ENCODE measurements at places on chromosomes 2 and 18. TPM values are rescaled to one million over a fixed set of nuclear protein-coding genes. Genes with fewer than 3 reads are reported as not detected.

Gene WNT10A
- total RNA-seq = 1.5 TPM

Gene TEX44
- not detected for total RNA-seq

Gene PDCD1
- 34.3 TPM for total RNA-seq

Gene CRYGC
- total RNA-seq = not detected

Gene ALPI
- total RNA-seq = not detected

Gene WNT6
- total RNA-seq = 0.27 TPM

- no peaks in the 10 kb centered on the region for H3K27me3 ChIP-seq
- DNase-seq = no peak
- H3K27ac ChIP-seq = no peak overlapping the region
- peaks cover 7% of the 10 kb centered on the region for H3K4me1 ChIP-seq
- no peak overlapping the region for H3K4me3 ChIP-seq
Observed at GRCh38 chr2:157777427-157777826, 98.7 kb downstream of the ACVR1 start.

- H3K4me1 ChIP-seq = no peaks in the 10 kb centered on the region
- no peak overlapping the region for H3K4me3 ChIP-seq
- DNase-seq = no peak
- no peak overlapping the region for H3K27ac ChIP-seq
- H3K27me3 ChIP-seq = no peaks in the 10 kb centered on the region
Observed at GRCh38 chr2:218431878-218432277, 13.0 kb downstream of the VIL1 start.

GRCh38 chr2:227971619-227972230, 100.3 kb downstream of the DAW1 start:
- no peak overlapping the region for H3K27ac ChIP-seq
- no peak for DNase-seq
- H3K27me3 ChIP-seq = no peaks in the 10 kb centered on the region
- H3K4me3 ChIP-seq = no peak overlapping the region

DNA sequence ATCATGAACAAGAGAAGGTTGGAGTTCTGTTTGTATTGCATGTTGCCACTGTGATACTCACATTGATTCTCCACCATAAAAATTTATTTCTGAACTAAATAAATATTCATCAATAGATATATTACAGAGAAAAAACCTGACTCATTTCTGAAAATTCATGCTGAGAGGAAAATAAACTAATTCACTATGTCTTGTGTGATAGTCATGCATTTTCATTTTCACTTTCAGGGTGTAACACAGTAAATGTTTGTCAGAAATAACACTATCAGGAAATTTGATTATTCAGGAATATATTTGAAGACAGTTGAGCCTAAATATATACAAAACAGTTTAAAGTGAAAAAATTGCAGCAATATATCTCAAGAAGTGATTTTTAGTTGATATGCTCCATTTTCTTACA, 335.2 kb downstream of the KCNJ3 start:
- no peak for DNase-seq
- H3K4me1 ChIP-seq = no peaks in the 10 kb centered on the region
- no peak overlapping the region for H3K27ac ChIP-seq
- no peaks in the 10 kb centered on the region for H3K36me3 ChIP-seq
- H3K4me3 ChIP-seq = no peak overlapping the region

GRCh38 chr2:47336259-47337238, 66.4 kb upstream of the MSH2 start:
- no peak for DNase-seq
- H3K4me3 ChIP-seq = no peak overlapping the region

- H3K27ac ChIP-seq = no peak overlapping the region
- H3K4me1 ChIP-seq = no peaks in the 10 kb centered on the region
- no peak overlapping the region for H3K4me3 ChIP-seq
- H3K36me3 ChIP-seq = peaks cover 7% of the 10 kb centered on the region
- DNase-seq = no peak
- no peaks in the 10 kb centered on the region for H3K27me3 ChIP-seq
Observed at GRCh38 chr2:69424419-69424818, 12.8 kb downstream of the NFU1 start.

DNA sequence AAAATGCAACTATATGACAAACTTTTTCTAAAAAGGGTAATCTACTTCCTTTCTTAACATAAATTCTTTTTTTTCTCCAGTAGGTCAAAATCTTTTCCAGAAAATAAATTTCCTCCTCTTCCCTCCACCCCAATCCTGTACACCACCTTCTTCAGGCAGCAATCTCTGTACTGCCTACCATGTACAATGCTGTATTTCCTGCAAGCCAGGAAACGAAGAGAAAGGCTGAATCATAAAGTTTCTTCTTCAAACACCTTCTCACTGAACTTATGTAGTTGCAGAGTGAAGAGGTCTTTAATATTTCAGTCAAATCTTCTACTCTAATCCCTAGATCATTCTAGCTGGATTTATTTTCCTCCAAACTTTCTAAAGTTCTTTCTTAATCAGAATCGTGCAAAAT, 18.2 kb upstream of the C2orf66 start:
- H3K36me3 ChIP-seq = no peaks in the 10 kb centered on the region
- no peak overlapping the region for H3K27ac ChIP-seq
- H3K4me1 ChIP-seq = no peaks in the 10 kb centered on the region
- no peak for DNase-seq
- H3K27me3 ChIP-seq = no peaks in the 10 kb centered on the region

GRCh38 chr2:64987001-64987955, 1.9 kb upstream of the SLC1A4 start:
- DNase-seq = no peak
- no peak overlapping the region for H3K4me3 ChIP-seq
- H3K27ac ChIP-seq = no peak overlapping the region
- peaks cover 8% of the 10 kb centered on the region for H3K4me1 ChIP-seq
- no peaks in the 10 kb centered on the region for H3K27me3 ChIP-seq
- H3K36me3 ChIP-seq = no peaks in the 10 kb centered on the region

DNA sequence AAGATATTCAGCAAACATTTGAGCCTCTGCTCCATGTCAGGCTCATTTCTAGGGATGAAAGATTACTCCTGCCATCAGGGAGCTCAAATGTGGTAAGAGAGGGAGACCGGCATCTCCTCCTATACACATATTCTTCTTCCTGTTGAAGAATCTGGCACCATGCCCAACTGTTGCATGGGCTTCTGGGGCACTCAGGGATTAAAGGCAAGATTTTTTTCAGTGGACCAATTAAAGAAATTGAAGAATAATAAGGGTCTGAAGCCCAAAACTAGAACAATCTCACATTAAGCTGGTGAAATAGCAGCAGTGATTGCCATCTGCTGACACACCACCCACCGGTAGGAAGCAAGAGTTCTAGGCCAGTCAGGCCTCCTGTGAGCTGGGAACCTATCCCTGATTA, 145.4 kb upstream of the LYPD6 start:
- no peak overlapping the region for H3K27ac ChIP-seq
- no peaks in the 10 kb centered on the region for H3K27me3 ChIP-seq

DNA sequence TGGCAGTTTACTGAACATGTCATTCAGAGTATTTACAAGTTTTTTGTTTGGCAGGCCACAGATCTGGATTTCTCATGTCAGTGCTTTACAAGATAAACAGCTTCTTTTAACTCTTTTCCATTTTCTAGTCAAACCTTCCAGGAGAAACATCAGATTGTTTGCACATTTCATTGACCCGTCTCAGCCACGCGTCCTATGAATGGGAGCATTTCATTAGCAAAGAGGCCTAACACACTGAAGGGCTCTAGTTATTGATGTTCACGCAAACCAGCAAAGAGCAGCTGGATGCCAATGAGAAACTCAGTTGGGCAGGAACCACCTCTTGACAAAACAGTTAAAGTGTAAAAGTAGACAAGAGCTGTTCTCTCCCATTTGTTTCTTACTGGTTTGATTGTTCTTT, 29.2 kb upstream of the MFF start:
- no peaks in the 10 kb centered on the region for H3K36me3 ChIP-seq
- no peak overlapping the region for H3K4me3 ChIP-seq
- no peak for DNase-seq
- no peak overlapping the region for H3K27ac ChIP-seq
- no peaks in the 10 kb centered on the region for H3K27me3 ChIP-seq

- H3K4me3 ChIP-seq = no peak overlapping the region
- H3K27ac ChIP-seq = no peak overlapping the region
- peaks cover 5% of the 10 kb centered on the region for H3K36me3 ChIP-seq
Observed at GRCh38 chr2:232134939-232135338, 173.4 kb downstream of the DIS3L2 start.

- DNase-seq = no peak
- H3K4me1 ChIP-seq = no peaks in the 10 kb centered on the region
- H3K4me3 ChIP-seq = no peak overlapping the region
- H3K27ac ChIP-seq = no peak overlapping the region
Observed at GRCh38 chr2:232418466-232419244, 12.0 kb downstream of the ALPG start.

DNA sequence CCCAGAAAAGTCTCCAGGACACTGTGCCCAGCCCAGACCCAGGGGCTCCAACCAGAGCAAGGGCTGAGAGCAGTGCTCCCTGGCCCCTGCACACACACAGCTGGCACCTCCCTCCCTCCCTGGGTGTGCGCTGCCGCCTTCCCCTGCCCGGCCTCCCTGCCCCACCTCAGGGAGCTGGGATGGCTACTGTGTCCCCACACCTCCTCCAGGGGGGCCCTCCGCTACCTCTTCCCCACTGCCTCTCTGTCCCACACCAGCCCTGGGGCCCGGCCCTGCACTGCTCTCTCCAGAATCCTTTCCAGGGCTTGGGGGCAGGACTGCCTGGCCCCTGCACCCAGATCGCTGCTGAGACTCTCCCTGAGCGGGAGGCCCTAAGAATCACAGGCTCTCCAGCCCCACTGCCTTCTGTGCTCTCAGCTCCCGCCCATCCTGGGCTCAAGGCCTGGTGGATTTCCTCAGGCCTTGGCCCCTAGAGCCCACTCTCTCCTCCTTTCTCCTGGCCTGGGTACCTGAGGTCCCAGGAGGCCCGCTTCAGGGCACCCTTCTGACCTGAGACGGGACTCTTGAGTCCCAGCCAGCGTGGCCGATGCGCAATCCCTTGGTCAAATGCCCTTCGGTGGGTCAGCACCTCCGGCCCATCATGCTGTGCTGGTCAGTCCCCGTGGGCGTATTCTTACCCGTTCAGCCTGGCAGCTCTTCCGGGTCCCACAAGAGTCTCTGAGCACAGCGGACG, 276.8 kb upstream of the HDAC4 start:
- H3K4me1 ChIP-seq = no peaks in the 10 kb centered on the region
- DNase-seq = no peak
- no peaks in the 10 kb centered on the region for H3K27me3 ChIP-seq
- H3K4me3 ChIP-seq = no peak overlapping the region

DNA sequence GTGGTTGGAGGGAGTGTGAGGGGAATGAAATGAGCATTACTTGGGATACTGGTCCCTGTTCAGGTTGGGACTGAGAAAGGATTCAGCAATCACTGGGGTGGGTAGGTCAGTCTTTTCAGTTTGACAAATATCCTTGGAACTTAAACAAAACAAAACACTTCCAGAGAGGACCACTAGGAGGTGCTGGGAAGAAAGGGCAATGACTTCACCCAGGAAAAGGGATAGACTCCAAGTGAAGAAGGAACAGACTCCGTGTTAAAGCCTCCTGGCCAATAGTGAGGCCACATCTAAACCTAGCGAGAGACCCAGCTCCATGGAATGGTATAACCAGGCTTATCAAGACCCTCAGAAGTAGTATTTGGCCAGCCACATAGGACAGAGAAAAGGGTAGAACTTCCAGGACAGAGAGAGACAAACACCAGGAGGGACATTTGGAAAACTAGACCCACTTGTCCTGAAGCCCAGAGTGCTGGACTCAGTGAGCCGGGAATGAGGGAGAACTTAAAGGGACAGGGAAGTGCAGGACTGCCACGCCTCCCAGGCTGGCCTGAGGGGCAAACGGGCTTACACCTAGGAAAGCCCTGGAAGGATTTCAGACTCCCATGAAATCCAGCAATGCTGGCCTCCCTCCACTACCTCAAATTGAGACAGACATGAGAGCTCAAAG, 19.6 kb upstream of the KCNG3 start:
- no peaks in the 10 kb centered on the region for H3K27me3 ChIP-seq
- H3K4me3 ChIP-seq = no peak overlapping the region
- H3K4me1 ChIP-seq = peaks cover 6% of the 10 kb centered on the region
- DNase-seq = peak; percentile 3
- no peaks in the 10 kb centered on the region for H3K36me3 ChIP-seq
- H3K27ac ChIP-seq = no peak overlapping the region

DNA sequence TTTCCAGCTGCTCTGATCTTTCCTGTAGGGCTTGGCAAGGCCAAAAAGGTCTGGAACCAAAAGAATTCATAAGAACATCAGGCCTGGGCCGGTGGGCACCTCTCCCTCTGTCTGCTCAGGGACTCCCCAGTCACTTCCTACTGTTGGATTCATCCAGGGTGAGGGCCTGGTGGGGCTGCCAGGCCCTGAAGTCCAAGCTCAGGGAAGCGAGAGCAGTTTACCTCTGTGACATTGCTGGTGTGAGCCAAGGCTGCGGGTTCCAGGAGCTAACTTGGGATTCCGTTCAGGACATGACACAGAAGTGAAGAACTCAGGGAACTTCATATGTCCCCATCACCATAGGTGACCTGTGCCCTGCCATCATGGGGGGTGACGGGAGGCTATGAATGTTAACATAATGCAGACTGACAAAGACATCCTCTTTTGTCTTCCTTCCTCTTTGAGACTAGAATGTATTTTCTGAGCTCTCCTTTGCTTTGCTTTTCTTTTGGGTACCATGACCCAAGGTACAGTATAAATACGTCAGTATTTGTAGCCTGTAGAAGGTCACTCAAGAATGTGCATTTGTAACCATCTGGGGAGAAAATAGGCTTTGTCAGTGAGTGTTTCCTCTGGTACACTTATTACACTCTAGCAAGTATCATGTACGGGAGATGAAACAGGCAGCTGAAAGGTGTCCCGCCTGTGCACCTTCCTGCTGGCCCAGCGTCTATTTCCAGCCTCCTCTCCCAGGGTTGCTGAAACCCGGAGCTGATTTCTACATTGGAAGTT, 130.5 kb upstream of the SLC1A4 start:
- no peaks in the 10 kb centered on the region for H3K27me3 ChIP-seq
- no peak for DNase-seq
- H3K36me3 ChIP-seq = no peaks in the 10 kb centered on the region
- peak overlapping the region; percentile 18 for H3K27ac ChIP-seq
- no peaks in the 10 kb centered on the region for H3K4me1 ChIP-seq
- no peak overlapping the region for H3K4me3 ChIP-seq

Measured in CD8-positive, alpha-beta memory T cell (primary cell).